Sciatic nerve (tissue), 2 donors: ENCODE measurements at places on chromosomes 6 and 20. TPM values are rescaled to one million over a fixed set of nuclear protein-coding genes. Genes with fewer than 3 reads are reported as not detected.

Gene DPPA5
- total RNA-seq = not detected

Gene RBPJL
- total RNA-seq = not detected

DNA sequence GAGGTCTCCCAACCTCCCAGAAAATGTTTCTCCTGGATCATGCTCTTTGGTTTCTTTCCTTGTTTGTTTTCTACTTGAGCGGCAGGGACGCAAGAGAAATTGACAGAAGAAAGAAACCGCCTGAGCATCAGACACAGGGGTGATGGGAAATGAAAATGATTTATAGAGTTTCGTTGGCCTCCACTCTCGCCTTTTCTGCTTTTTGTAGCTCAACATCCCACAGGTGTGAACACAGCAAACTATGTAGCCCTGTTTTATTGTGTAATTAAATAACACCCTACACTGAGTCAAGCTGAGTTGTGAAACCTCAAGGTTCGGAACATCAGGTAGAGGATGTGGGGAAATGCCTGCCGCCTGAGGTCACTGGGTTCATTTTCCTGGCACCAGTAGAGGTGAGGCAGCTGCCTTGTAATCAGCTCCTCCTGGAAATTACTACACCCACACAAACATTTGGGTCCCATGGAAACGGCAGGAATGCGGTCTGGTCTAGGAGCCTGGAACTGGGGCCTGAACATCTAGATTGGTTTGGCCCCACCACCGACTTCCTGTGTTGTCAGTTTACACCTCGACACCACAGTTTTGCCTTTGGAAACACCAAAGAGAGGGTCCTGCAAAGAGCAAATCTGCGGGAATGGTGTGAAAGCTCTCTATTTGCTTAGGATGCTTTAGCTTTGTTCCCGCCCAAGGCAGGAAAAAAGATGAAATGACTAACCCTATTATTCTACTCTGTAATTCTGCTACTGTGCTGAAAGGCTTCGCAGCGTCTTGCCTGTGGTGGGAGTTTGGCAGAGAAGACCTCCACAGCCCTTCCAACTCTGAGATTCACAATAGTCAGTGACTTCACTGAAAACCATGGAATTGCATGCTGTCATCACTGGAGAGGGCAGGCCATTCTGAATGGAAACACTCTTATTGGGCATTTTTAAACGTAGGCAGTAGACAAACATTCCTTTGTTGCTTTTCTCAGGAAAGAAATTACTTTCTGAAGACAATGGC, 53.0 kb downstream of the ADAT2 start:
- DNase-seq = no peak

DNA sequence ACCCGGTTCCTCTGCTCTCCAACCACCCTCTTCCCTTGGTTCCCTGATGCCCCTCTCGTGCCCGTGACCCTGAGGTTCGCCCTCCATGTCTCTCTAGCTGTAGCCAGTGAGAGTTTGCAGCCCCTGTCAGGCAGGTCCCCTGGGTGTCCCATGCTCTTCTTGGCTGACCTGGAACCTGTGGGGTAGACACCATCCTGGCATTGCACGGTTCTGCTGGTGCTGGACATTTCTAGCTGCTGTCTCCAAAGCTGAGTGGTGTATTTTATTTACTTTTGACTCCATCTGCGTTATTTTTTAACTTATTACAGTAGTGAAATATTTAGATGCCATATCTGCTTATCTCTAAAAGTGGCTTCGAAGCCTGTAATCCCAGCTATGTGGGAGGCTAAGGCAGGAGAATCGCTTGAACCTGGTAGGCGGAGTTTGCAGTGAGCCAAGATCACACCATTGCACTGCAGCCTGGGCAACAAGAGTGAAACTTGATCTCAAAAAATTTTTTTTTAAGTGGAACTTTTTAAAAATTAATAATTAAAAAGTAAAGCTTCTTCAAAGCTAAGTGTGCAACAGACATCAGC, 12.5 kb downstream of the ENTPD6 start:
- DNase-seq = no peak
